Stimulated activated CD4-positive, alpha-beta T cell treated with anti-CD3 and anti-CD28 coated beads, Interleukin-1b, Interleukin-23, amount 100 ng/mL, for 48 hours (primary cell): ENCODE measurements at places on chromosomes 7 and 10.

DNA sequence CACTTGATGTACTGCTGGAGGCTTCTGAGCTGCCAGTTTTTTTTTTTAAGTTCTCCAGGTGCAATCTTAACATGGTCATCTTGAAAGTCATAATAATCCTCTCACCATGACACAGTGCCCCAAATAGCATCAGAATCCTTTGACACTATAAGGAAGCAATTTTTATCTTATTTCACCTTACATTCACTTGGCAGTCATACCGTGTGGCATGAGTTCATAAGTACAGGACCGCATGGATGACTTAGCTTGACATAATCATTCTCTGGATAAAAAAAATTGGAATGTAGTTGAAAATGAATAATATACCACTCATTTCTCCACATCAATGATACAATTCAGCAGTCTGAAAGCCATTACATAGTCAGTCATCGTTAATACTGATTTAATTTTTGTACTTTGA lies 25.6 kb upstream of the TMEM196 start:
- no peak for DNase-seq

DNA sequence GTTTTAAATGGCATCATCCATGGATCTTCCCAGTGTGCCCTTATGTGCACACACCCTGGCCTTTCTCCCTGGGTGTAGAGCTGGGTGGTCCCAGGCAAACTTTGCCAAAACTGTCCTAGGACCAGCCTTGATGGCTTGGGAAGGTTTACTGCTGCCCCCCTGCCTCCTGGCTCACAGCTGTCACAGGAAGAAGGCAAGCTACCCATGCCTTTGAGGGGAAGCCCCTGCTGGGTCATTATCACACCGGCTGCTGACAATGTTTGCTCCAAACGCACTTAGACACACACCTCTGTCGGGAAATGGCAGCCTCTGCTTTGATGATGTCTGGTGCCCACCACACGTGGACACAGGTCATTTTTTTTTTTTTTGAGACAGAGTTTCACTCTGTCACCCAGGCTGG lies 25.2 kb upstream of the FIGNL1 start:
- DNase-seq: no peak

DNA sequence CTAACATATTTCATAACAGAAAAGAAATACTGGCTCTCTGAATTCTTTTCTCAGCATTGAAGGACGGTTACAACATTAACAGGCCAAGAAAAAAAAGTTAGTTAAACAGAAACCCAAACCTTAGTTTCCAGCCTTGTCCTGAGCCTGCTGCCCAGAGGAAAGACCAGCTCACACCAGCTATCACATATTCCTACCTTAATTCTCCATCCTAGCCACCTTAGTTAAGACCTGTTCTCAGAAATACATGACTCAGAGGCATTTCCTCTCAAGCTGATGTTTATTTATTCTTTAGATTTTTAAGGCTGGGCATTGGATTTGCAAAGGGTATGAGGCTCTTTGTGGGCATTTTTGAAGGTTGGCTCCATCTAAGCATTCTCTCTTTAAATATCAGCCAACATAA lies 34.3 kb upstream of the ADAM12 start:
- no peak for DNase-seq

DNA sequence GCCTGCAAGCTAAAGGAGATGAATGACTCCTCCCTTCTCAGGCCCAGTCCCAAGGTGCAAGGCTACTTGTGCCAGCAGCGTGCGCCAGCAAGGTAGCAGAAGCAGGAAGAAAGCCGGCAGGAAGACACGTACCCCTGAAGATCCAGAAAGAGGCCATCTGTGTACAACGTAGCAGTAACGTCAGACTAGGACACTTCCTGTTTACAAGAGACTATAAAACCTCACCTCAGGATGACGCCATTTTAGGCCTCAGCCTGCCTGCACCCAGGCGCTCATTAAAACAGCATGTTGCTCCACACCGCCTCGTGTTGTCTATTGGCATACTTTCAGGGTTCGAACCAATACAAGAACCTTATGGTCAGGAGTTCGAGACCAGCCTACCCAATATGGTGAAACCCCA lies 41.4 kb upstream of the SNX10 start:
- no peak for DNase-seq

- no peak for DNase-seq
These were observed 58.9 kb downstream of the GLRX3 start for GRCh38 chr10:130194991-130195645.

DNA sequence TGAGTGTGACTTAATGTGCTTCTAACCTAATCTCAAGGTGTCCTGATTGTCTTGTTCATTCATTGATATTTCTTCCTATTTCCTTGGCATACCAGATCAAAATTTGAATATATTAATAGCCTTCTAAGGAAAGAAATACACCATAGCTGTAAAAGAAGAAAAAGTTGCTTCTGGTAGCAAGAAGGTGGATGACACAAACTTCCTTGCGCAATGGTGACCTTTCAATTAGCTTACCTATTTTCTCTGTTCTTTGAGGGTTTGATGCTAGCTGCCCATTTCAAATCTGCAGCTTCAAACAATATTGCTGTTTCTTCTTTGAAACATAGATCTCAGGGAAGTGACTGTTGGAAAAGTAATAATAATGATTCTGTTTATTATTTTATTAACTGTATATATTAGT lies 108.8 kb downstream of the ADAM22 start:
- no peak for DNase-seq

DNA sequence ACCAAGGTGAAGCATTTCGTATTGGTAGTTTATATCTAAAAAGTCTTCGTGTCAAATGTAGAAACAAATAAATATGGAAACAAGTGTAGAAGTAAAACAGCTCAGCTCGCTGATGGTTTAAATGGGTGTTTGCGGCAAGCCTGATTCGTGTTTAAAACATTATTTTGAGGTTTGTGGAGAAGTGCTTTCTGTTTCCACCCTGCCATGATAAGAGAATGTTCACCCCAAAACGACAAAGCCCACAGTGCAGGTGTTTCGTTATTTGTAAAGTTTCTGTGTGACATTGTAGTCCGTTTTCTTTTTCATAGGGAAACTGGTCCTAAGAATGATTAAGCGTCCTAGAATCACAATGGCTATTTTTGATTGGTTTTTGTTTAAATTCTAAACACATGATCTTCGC lies 316.2 kb upstream of the SHH start:
- no peak for DNase-seq

DNA sequence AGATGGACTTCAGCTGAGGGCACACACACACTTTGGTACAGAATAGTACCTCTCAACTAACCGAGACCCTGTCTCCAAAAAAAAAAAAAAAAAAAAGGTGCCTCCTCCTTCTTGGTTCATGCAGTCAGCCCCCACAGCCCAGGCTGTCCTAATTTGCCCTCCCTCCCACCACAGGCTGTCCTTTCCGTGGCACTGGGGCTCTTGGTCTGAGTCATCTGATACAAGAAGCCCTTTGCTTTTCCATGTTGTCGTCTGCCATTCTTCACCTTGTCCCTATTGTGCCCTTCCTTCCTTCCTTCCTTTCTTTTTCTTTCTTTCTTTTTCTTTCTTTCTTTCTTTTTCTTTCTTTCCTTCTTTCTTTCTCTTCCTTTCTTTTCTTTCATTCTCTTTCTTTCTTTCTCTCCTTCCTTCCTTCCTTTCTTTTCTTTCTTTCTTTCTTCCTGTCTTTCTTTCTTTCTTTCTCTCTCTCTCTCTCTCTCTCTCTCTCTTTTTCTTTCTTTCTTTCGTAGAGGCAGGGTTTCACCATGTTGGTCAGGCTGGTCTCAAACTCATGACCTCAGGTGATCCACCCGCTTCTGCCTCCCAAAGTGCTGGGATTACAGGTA lies 96.0 kb upstream of the IKZF1 start:
- DNase-seq: peak; percentile 45

- no peak for DNase-seq
These were observed 56.4 kb downstream of the PRR15 start for GRCh38 chr7:29619848-29620555.

DNA sequence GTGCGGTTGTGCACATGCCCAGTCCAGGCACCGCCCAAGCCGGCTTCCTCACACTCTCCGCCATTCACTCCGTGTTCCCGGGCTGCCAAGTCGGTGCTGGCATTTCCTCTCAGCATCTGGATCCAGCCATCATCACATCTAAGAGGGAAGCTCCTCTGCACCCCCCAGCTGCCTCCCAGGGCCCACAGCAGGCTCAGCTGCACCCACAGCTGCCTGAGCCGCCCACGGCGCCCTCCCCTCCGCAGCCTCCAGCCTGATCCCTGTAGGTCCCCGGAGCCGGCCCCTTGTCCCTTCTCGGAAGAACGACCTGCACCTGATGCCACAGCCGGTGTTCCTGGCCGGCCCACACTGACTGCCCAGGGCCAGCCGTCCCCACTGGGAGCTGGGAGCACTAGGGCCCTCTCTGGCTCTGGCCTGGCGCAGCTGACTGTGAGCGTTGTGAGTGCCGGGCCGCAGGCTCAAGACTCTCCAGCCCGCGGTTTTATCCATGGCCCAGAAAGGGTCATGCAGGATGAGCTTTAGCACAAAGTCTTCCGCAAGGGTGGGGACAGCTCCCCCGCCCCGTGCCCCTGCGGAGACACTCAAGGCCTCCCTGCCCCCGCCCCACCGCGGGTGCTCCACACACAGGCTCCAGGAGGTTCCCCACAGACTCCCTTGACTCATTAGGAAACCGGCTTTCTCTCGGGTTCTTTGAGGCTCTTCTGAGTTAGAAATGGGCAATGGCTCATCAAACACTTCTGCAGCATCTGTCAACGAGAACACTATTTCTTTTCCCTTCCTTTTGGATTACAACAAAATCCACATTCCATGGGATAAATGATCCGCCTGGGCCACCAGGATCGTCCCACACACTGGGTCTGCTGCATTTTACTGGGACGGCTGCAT lies 31.2 kb downstream of the CFAP46 start:
- DNase-seq: no peak

DNA sequence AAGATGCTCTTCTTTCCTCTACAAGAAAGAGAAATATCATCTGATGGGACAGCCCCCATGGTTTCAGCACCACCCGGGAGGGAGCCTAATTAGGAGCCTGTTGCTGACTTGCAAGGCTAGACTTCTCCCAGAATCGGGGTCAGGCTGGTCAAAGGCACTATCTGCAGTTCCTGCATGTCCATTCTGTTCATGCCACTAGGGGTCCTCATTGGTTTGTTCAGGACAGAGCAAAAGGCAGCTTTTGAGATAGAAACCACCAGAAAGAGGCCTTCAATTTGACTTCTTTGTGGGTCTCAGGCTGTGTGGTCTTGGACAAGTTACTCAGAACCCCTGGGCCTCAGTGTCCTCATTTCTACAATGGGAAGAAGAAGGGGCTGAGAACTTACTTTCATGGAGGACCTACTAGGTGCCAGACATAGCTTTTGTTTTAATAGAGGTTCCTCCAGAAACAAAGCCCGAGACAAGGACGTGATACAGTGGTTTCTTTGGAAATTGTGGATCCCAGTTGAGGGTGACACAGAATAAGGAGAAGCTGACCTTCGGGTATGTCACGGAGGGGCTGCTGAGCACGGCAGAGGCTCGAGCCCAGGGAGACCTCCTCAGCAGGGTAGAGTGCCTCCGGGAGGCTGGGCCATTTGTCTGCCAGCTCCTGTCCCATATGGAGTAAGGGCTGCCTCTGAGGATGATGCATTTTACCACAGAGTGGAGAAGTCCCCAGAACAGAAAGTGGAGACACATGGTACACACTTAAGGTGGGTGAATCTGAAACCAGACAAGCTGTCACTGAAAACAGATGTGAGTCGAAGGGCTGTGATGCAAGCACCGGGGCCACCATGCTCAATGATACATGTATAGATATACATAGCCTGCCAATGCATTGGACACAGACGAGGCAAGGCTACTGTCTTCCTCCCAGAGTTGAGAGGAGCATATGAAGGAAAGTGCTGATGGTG lies 33.1 kb upstream of the NEUROD6 start:
- no peak for DNase-seq

GRCh38 chr7:104487642-104488041 lies 159.2 kb downstream of the LHFPL3 start:
- DNase-seq: no peak
